Stimulated activated CD4-positive, alpha-beta T cell treated with anti-CD3 and anti-CD28 coated beads, TNF-alpha, amount 100 ng/mL, for 1 hour (primary cell): ENCODE measurements at places on chromosomes 6 and 20.

GRCh38 chr6:155521719-155522118 lies 66.1 kb upstream of the NOX3 start:
- no peak for DNase-seq

DNA sequence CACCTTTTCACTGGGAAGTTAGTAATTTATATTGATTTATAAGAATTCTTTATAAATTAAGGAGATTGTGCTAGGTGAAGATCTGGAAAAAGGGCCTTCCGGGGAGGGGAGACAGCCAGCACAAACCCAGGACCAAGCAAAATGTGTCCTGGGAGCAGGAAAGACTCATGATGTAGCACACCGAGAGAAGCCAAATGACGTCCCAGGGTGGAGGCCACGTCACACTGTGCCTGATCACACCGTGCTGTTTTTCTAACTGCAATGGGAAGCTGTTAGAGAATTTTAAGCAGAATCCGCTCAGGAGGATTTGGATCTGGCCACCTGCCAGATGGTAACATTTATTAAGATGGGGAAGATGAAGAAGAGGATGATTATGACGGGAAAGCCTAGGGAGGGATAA lies 72.7 kb upstream of the AKAP12 start:
- no peak for DNase-seq

DNA sequence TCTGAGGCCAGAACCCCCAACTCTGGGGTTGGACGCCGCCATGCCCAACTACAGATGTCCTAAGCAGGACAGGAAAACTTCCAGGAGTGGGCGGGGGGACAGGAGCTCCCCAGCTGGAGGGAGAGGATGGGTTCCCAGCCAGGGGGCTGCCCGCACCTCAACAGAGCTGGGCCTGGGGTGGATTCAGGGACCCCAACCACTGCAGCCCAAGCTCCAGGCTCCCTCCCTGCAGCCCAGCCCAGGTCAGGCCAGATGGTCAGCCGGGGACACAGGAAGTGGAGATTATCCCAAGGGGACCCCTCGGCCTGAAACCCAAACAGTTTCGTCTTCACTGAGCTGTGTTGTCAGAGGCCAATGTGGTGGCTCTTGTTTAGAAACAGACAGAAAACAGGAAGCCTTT lies 9.4 kb downstream of the LAMA5 start:
- DNase-seq: no peak

GRCh38 chr6:140487586-140487985 lies 1113.1 kb upstream of the CITED2 start:
- DNase-seq: no peak

DNA sequence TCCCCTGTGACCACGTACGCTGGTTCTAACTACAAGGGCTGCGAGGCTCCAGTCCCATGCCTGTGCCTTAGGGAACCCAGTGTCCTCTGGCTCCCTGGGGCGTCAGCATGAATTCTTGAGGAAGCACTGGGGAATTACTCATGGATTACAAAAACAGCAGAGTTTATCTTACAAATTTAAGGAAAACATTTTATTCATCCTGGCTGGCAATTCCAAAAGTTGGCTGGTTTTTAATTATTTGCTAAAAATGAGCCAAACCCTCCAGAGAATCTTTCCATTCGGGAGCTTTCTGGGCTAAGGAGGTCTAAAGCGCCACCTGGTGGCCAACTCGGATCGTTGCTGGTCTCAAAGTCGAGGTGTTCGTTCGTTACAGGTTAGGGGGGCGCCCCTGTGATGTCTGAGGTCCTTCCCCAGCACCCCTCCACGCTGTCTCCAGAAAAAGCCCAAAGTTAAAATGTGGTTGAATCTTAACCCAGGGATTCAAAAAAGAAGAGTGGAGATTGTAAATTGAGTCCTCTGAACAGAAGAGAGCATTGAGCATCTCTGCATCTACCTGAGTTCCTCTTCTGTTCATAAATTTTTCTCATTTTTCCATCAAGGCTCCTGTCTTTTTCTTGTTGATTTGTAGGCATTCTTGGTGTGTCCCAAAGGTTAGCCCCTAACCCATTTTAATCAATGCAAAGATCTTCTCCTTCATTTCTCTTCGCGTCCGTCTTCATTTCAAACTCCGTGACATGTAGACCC lies 99.4 kb downstream of the BFSP1 start:
- peak; percentile 4 for DNase-seq

DNA sequence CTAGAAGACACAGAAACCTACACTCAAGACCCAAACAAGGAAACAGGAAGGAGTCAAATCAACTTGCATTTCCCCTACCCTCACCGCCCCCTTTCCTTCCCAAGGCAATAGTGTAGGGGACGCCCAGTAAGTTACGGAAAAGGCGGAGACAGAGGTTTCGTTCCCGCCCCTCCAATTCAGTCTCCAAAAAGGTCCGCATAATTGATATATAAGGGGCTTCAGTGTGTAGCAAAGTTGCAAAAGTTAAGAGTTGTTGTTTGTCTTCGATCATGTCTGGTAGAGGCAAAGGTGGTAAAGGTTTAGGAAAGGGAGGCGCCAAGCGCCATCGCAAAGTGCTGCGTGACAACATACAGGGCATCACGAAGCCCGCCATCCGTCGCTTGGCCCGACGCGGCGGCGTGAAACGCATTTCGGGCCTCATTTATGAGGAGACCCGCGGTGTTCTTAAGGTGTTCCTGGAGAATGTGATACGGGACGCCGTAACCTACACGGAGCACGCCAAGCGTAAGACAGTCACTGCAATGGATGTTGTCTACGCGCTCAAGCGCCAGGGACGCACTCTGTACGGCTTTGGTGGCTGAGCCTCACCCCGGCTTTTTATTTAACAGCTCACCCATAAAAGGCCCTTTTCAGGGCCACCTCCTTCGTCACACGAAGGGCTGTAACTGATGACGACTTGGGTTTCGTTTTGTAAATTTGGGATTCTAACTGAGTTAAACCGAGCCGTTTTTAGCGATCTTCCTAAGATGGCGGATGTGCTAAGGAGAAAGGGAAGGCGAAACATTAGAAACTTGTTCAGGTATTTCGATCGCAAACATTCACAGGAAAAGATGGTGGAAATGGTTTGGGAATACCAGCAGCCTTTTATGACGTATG lies 124.6 kb upstream of the BTN3A2 start:
- no peak for DNase-seq

- DNase-seq: no peak
Observed at GRCh38 chr20:4090756-4091489, 75.6 kb upstream of the RNF24 start.

DNA sequence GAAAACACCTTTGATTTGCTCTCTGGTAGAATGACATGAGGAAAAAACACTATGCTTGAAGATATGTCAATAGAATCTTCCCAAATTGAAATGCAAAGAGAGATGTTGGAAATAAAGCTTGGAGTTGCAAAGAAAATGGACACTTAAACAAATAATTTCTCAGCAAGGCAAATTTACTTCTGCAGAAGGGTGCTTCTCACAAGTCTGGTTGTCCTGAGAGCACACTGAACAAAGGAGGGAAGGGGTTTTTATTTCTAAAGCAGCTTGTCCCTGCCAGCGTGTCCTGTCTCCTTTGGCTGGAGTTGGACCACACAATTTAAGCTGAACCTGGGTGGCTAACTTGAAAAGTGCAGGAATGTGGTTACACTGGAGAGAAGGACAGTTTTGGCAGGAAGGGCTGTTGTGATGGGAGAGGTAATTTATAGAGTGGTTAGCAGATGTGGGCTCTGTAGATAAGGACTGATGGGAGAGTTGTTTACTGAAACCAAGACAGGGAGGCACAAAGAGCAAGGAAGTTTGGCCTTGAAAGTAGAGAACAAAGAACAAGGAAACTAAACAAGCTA lies 454.6 kb upstream of the EYS start:
- no peak for DNase-seq

- DNase-seq: no peak
Observed at GRCh38 chr20:18094191-18094590, 36.5 kb upstream of the OVOL2 start.

GRCh38 chr6:12614456-12614855 lies 102.1 kb upstream of the PHACTR1 start:
- DNase-seq: no peak

DNA sequence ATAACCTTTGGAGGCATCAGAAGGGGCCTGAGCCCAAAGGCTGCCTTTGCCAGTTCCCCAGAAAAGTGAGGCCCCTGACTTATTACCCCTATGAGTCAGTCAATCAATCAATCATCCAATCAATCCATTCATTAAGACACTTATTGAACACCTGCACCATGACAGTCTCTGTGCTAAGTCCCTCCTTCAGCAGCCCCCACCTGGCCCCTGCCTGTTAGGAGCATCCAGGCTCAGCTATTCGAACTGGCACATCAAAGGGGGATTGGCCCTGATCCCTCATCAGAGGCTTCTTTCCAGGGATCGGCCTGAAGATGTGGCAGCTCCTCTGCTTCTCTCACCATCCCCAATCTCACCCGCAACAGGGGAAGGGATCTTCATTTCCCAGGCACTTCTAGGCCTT lies 27.7 kb upstream of the VEGFA start:
- no peak for DNase-seq

- no peak for DNase-seq
Observed at GRCh38 chr20:46199198-46199597, 81.1 kb downstream of the CD40 start.

GRCh38 chr6:26743157-26743821 lies 83.7 kb upstream of the ZNF322 start:
- no peak for DNase-seq

DNA sequence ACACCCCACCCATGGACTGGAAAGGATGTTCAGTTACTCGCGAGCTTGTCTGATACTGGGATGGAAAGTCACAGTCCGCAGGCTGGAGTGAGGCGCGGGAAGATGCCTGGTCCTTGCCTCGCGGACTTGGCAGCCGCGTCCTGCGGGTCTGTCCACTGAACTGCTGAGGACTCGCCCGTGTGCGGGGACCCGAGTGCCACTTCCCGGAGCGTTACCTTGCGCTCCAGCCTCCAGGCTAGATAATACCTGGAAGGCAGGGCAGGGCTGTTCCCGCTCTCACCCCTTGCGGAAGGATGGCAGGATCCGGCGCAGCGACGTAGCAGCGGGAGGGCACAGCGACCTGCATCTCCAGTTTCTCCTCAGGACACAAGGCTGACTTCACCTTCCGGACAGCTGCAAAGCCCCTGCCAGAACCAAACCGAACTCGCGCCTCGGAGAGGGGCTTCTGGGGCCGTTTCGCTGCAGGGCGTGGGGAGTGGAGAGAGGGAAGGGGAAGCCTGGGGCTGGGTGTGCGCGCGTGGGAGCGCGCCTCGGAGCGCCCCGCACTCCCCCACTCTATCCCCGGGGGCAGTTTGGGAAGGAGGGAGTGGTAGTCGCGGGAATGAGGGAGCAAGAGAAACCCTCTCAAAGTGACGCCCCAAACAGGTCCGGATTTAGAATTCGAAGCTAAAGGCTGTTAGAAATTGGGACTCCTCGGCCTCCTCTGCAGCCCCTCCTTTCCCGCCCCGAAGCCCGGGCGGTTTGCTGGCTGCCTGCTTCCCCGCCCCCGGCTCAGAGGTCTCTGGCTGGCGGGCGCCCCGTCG lies at the start of gene KCNQ5:
TSS of gene KCNQ5 (plus strand) at position 774 of the 803 bp plus-strand sequence.
- DNase-seq: no peak

GRCh38 chr6:106745197-106745770 lies 115.9 kb downstream of the QRSL1 start:
- DNase-seq: no peak

DNA sequence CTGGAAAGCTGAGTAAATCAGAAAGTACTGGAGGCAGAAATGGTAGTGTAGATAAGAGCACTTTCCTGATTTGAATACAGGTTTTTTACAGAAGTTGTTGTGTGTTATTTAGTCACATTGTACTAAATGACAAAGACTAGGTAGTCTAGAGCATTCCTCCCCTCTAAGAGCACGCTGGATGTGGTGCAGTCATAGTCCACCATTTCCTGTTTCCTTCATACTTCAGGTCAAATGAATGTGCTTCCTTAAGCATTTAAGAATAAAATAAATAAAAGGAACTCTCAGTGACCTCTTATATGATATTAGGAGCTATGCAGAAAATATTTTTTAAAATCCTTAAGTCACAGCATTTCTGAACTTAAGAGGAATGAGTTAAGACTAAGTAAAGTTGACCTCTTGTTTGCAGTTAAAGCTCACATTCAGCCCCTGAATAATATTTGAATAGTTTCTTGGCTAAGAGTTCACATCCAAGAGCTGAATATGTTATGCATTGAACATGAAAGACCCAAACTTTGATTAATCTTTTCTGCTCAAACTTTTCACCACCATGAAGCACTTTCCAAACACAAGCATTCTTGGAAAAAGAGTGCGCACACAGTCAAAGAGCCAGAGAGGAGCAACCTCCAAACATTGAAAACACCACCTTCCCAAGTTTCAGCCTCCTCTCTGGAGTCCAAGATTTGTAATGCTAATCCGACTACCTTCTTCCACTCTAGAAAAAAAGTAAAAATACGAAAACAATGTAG lies 53.4 kb upstream of the TMEM30A start:
- no peak for DNase-seq

- peak; percentile 7 for DNase-seq
Observed at GRCh38 chr6:157184202-157185015, 138.9 kb downstream of the TMEM242 start.

- DNase-seq: no peak
Observed at GRCh38 chr20:49394264-49394663, 88.2 kb downstream of the KCNB1 start.

GRCh38 chr6:132062626-132063025 lies 111.5 kb upstream of the CCN2 start:
- DNase-seq: no peak

GRCh38 chr6:37889486-37889885 lies 70.0 kb downstream of the ZFAND3 start:
- no peak for DNase-seq

GRCh38 chr6:110662490-110663211 lies 152.6 kb downstream of the CDK19 start:
- DNase-seq: no peak

GRCh38 chr6:67538032-67538431 lies 1097.0 kb upstream of the ADGRB3 start:
- no peak for DNase-seq

GRCh38 chr20:62953839-62954703 lies 1.6 kb downstream of the SLC17A9 start:
- peak; percentile 27 for DNase-seq

DNA sequence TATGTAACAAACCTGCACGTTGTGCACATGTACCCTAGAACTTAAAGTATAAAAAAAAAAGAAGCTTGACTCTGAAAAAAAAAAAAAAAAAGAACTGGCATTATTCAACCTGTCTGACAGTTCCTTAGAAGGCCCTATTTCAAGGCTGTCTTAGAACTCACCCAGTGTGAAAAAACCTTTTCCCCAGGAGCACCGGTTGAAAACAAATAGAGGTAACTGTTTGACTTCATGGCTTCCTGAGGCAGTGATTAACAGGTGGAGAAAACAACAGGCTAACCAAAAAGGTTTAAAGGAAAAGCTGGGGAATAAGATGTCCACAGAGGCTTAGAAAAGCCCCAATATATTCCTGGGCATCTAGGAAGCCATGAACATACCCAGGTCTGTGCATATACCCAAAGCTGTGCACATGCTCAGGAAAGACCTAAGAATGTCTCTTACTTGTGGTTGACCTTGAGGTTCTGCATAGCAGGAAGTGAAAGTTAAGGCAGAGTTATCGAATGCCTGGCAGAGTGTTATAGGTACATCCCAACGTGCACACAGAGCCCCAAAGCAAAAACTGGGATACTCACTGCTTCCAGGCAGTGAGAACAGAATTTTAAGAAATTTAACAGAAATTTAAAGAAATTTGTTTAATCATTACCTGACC lies 7.0 kb downstream of the UQCC1 start:
- DNase-seq: no peak
